Vagina (tissue), 2 donors: ENCODE measurements at places on chromosomes 7 and 10. TPM values are rescaled to one million over a fixed set of nuclear protein-coding genes. Genes with fewer than 3 reads are reported as not detected.

DNA sequence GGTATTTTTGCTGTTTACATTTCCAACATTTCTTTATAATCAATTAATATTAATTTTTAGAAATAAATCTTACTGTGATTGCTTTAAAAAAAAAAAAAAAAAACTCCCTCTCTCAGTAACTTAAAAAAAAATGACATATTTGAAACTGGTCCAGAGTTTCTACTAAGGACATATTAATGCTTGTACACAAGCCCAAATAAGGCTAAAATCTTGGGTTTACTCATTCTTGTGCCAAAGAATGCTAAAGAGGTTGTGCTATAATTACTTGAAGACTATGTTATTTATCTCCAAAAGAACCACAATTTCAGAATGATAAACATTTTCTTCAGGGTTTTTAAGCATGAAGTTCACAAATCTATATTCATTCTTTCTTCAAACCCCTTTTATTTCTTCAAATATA lies 39.4 kb upstream of the PHF14 start:
- DNase-seq, result no peak

DNA sequence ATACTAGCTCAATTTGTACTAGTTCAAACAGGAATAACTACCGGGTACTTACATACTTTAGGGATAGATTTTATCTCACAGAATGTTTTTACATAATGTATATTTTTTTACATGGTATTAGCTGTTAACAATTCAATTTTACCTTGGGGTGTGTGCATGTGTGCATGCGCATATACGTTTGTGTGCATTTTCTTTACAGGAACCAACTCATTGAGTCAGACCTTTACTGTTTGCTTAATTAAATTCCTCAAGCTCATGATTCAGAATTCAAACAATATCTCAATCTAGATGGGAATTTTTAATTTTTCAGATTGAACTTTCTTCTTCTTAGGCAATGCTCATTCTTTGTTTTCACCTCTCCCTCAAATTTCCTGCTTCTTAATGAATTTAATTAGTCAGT lies 24.7 kb upstream of the WASL start:
- no peak for DNase-seq

GRCh38 chr7:97187067-97187466 lies 69.6 kb downstream of the SDHAF3 start:
- DNase-seq, result no peak

DNA sequence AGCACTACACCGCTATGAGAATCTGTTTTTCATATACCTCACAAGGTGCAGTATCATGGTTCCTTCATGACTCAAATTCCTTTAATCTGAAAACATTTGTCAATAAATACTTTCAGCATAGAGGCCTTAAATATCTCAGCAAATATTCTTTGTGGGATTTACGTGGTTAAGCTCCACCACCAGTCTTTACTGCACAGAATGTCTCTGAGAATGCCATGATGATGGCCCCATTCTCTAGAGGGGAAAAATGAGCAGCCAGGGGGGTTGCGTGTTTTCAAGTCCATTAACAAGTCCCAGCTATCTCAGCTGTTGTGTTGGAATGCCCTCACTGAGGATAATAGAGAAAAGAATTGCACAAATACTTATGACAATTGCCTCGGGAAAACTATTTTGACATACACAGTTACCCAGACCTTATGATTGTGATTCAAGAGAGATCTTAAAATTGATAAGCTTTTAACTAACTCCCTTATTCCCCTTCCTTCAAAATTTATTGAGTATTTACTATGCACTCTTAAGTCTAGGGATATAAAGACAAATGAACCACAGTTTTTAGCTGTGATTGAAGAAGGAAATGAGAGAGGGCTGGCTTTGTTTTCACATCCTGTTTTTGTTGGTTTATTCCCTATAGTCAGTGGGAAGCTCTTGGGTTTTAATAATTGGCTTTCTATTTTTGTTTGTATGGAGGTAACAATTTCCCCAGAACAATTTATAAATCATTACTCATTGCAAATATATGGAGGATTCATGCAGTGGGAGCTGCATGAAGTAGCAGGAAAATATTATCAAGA lies 176.5 kb upstream of the VWC2 start:
- no peak for DNase-seq

DNA sequence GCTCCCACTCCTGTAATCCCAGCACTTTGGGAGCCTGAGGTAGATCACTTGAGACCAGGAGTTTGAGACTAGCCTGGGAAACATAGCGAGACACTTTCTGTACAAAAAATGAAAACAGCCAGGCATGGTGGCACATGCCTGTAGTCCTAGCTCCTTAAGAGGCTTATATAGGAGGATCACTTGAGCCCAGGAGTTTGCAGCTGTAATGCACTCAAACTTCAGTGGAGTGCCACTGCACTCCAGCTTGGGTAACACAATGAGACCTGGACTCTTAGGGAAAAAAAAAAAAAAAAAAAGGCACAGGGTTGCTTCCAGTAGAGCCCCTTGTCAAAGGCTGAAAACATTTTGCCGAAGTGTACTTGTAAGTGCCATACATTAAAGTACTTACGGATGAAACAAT lies 195.3 kb downstream of the PHTF2 start:
- DNase-seq, result no peak

- no peak for DNase-seq
Observed at GRCh38 chr10:107733328-107734130, 569.0 kb upstream of the SORCS1 start.

DNA sequence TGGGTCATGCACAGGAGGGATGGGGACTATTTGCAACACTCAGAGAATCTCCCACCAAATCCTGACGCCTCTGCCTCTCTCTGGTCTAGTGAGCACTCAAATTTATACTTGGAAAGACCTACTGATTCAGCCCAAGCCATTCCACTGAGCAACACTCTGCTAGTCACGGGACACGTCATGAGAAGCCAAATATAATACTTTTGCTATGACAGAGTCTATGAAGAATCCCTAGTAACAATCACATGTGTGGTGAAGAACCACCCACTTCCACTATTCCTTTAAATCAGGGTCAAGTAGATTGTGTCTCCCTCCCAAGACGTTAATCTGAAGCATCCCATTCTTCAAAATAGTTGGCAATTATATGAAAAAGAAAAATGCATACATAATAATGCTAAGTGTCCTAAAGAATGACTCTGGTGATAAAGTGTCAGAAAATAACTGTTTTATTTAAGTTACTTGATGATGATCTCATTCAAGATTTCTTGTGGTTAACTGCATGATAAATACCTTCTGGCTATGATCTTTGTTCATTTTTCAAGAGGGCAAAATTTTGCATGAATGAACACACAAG lies 28.5 kb downstream of the CHCHD3 start:
- no peak for DNase-seq

The CYTH3 gene
- total RNA-seq, result 29.5 TPM

The OR2A7 gene
- 7.4 TPM for total RNA-seq

The ELN gene
- 38.3 TPM for total RNA-seq

The MYOZ1 gene
- not detected for total RNA-seq
